ENCODE measurements at places on chromosomes 2 and 18. TPM values are rescaled to one million over a fixed set of nuclear protein-coding genes. Genes with fewer than 3 reads are reported as not detected.

Gene NR4A2
- total RNA-seq = 1.5 TPM

Gene FTCDNL1
- total RNA-seq = 9.0 TPM

Gene EFEMP1
- total RNA-seq = 20.6 TPM

Gene MC4R
- not detected for total RNA-seq

Gene SCN7A
- total RNA-seq = 4.9 TPM

DNA sequence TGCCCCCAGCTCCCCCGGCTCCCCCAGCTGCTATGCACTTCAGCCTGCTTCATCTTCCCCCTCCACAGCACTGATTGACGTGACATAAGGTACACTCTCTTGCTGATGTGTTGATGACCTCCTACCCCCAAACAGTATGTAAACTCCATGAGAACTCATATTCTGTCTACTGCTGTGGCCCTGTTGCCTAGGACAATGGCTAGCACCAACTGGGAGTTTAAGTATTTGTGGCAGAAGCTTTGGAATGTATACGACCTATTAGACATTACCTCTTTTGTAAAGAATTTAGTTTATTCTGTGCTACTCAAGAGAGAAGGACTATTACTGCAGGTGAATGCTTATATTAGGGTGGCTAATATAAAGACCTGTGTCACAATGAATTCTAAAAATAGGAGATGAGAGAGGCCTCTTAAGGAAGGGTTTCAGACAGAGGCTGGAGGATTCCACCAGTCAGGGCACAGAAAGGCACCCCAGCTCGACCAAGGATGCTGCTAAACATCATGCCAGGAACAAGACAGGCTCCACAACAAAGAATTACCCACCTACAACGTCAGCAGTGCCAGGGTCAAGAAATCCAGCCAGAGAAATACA, 60.6 kb downstream of the CABYR start:
- H3K4me3 ChIP-seq = no peak overlapping the region
- no peaks in the 10 kb centered on the region for H3K27me3 ChIP-seq
- H3K4me1 ChIP-seq = peaks cover 49% of the 10 kb centered on the region

DNA sequence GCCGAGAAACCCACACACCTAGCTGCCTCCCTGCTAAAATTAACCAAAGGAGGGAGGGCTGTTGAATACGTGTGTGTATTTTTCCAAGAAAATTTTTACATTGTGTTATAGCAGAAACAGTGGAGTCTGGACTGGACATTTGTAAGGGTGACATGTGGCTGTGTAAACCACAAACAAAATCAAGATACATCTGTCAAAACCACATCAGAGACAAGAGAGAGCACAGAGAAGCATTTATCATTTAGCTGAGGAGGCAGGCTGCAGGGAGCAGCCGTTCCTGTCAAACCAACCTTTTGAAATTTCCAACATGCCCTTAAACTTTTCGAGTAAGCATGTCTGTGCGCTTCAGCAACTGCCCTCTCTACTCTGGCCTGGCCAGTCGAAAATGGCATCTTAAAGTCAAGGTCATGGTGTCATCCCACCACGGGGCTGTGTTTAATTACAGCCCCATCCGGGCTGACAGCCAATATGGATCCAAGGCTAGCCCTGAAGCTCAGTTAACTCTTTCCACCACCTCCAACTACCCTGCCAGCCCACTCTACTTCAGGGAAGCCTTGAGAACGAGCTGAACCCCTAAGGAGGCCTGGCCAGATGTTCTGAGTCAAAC, 8.4 kb downstream of the BCL11A start:
- peaks cover 12% of the 10 kb centered on the region for H3K27me3 ChIP-seq
- H3K4me1 ChIP-seq = peaks cover 6% of the 10 kb centered on the region
- H3K27ac ChIP-seq = no peak overlapping the region
- DNase-seq = no peak
- H3K4me3 ChIP-seq = no peak overlapping the region

DNA sequence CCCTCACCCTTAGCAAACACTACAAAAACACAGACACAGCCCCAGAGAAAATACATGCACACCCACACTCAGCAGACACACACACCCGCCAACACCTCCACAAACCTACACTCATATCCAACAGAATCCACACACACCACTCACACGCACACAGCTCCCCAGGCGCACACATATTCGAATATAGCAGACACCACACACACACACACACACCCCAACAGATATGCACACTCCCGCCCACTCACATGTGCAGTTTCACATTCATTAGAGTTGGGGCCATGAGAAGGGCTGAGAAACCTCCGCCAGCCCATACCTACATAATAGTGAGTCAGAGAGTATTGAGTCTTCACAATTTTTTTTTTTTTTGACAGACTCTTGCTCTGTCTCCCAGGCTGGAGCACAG, 29.4 kb upstream of the NOTO start:
- H3K27ac ChIP-seq = no peak overlapping the region
- H3K27me3 ChIP-seq = peaks cover 33% of the 10 kb centered on the region
- H3K36me3 ChIP-seq = no peaks in the 10 kb centered on the region

DNA sequence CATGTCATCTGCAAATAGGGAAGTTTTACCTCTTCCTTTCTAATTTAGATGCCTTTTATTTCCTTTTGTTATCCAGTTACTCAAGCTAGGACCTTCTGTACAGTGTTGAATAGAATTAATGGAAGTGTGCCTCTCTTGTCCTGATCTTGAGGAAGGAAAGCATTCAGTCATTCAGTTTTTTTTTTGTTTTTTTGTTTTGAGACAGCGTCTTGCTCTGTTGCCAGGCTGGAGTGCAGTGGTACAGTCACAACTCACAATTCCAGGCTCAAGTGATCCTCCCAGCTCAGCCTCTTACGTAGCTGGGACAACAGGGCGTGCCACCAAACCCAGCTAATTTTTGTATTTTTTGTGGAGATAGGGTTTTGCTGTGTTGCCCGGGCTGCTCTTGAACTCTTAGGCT, 203.9 kb upstream of the ALPP start:
- H3K27ac ChIP-seq = no peak overlapping the region
- H3K4me1 ChIP-seq = peaks cover 15% of the 10 kb centered on the region
- no peaks in the 10 kb centered on the region for H3K36me3 ChIP-seq
- no peak overlapping the region for H3K4me3 ChIP-seq
- DNase-seq = no peak
